ENCODE measurements at places on chromosomes 4 and X. TPM values are rescaled to one million over a fixed set of nuclear protein-coding genes. Genes with fewer than 3 reads are reported as not detected.

DNA sequence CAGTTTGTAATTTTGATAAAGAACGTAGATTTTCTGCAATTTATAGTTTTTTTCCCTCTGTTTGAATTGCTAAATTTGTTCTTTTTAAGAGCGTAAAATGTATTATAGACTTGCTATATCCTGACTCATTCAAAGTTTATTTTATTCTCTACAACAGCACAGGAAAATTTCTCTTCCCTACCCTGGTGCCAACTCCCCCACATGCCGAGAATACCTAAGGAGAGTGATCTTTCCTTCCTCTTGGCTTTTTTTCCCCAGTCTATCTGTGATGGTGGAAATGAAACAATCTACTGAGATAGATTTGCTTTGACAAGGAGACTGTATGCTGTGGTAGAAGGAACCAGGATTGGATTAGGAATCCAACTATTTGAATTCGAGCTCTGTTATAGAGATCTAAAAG lies 271.6 kb downstream of the TLL1 start:
- no peak for DNase-seq

- DNase-seq: no peak
Observed at GRCh38 chr4:103375278-103375677, 177.1 kb upstream of the CENPE start.

- no peak for DNase-seq
Observed at GRCh38 chr4:7807351-7807921, 132.2 kb downstream of the AFAP1 start.

- DNase-seq: no peak
Observed at GRCh38 chr4:107600436-107600835, 119.6 kb downstream of the PAPSS1 start.

GRCh38 chr4:26484032-26484515 lies 6.2 kb downstream of the CCKAR start:
- DNase-seq: peak; percentile 27

GRCh38 chr4:61723492-61723891 lies 523.4 kb downstream of the ADGRL3 start:
- DNase-seq: no peak

DNA sequence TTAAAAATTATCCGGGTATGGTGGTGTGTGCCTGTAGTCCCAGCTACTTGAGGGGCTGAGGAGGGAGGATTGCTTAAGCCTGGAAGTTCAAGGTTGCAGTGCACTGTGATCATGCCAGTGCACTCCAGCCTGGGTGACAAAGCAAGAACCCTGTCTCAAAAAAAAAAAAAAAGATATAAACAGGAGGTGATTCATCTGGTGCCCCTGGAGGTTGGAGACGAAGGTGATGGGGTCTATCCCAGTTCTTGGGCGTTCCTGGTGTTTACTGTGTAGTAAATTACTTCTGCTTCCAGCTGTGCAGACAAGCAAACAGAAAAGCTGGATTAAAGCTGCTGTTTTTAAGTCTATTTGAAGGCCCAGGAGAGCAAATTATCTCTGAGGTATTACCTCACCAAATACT lies 19.9 kb downstream of the GPKOW start:
- no peak for DNase-seq

DNA sequence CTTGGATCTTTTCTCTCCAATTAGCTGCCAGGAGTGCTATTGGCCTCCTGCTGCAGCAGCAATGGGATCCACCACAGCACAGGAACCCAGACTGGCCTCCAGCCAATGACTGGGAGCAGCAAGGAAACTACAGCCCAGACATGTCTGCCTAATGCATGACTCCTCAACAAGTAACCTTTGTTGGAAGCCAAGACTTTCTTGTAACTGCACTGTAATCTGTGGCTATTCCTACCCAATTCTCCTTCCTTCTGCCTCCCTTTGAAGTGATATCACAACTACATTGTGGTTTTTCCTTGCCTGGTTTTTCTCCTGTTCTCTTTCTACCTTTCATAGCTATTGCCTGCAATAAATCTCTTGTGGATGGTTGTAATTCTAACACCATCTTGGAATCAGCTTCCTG lies 39.8 kb downstream of the SNCA start:
- no peak for DNase-seq

GRCh38 chr4:1177274-1178141 lies 5.1 kb upstream of the SPON2 start:
- DNase-seq: peak; percentile 29

DNA sequence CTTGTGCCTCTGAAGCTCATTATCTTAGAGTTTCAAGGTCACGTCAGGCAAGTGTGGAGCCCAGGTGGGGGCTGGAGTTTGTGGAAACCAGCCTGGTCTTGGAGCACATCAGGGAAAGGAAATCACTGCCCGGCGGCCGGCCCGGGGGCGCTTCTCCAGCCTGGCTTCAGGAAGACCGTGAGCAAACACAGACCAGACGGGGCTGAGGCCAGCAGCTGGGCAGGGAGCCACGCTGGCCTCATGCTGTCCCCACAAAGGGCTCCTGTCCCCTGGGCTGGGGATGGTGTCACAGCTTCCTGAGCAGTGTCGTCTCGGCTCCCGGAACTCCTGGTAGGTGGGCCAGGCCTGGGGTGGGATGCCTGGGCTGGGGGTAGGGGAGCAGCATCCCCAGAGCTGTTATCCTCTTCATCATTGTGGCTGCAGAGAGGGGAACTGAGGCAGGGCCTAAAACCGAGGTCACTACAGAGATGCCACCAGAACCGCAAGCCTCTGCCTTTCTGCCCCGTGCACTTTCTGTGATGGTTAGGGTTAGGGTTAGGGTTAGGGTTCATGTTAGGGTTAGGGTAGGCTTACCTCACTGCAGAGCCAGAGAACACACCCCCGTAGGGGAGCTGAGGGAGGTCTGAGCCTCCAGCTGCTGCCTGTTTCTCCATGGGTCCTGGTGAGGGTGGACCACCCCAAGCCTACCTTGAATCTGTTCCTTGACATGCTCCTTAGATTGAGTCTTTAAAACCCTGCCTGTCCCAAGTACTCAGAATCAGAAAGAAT lies 77.5 kb downstream of the HTRA3 start:
- DNase-seq: no peak

- DNase-seq: no peak
Observed at GRCh38 chrX:120486786-120487185, 17.7 kb upstream of the LAMP2 start.

DNA sequence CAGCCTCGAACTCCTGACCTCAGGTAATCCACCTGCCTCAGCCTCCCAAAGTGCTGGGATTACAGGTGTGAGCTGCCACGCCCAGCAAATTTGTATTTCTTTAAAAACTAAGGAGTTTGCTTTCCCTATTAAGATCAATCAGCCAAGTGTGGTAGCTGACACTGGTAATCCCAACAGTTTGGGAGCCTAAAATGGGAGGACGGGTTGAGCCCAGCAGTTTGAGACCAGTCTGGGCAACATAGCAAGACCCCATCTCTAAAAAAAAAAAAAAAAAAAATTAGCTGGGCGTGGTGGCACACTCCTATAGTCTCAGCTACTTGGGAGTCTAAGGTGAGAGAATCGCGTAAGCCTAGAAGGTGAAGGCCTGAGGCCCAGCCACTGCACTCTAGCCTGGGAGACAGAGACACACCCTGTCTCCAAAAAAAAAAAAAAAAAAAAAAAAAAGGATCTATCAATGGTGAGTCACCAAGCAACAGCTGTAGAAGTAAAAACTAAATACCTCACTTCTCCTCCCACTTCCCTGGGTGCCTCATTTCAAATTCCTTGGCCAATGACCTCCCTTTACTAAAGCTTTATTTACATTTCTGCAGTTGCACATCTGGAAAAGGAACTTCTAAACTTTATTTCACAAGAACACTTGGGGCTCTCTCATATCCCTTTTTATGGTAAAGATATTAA lies 54.5 kb downstream of the LDB2 start:
- no peak for DNase-seq

- DNase-seq: no peak
Observed at GRCh38 chrX:135327299-135327698, 18.0 kb downstream of the ETDC start.

DNA sequence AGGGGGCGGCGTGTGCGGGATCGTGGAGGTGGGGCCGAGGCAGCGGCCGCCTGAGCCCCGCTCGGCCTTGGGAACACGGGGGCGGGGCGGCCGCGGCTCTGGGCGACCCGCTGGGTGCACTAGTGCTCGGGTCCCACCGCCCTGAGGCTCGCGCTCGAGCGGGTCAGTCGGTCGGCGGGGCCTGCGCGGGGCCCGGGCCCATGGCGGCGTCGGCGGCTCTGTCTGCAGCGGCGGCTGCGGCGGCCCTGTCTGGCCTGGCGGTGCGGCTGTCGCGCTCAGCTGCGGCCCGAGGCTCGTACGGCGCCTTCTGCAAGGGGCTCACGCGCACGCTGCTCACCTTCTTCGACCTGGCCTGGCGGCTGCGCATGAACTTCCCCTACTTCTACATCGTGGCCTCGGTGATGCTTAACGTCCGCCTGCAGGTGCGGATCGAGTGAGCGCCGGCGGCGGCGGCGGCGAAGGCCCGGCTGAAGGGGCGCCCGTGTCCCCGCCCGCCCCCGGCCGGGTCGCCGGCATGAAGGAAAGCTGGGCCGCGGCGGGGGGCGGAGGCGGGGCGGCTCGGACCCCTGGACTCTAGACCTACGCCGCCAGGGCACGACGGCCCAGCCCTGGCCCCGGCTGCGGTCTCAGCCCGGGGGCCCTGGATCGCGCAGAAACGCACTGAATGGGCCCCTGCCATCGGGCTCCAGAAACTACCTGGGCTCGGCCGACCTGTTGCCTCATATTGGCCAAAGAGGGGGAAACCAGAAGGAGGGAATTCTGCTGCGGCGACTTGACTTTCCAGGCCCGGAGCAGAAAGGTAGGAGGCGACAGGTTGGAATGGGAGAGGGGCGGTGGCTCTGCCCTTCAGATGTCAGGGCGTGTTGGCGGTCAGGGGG lies at the start of gene SMIM10L2A:
Gene SMIM10L2A (plus strand): TSS at position 13 of the 878 bp plus-strand sequence. CDS start 188 bp downstream, at position 201.
- DNase-seq: no peak

- DNase-seq: no peak
Observed at GRCh38 chrX:110310896-110311295, 7.0 kb downstream of the AMMECR1 start.

- no peak for DNase-seq
Observed at GRCh38 chr4:99028187-99028586, 32.7 kb downstream of the METAP1 start.

GRCh38 chr4:73715659-73716058 lies 24.7 kb upstream of the CXCL8 start:
- DNase-seq: no peak

- no peak for DNase-seq
Observed at GRCh38 chr4:26418850-26419249, 71.4 kb downstream of the CCKAR start.

- DNase-seq: no peak
Observed at GRCh38 chrX:150573702-150574101, 5.3 kb downstream of the MTM1 start.

DNA sequence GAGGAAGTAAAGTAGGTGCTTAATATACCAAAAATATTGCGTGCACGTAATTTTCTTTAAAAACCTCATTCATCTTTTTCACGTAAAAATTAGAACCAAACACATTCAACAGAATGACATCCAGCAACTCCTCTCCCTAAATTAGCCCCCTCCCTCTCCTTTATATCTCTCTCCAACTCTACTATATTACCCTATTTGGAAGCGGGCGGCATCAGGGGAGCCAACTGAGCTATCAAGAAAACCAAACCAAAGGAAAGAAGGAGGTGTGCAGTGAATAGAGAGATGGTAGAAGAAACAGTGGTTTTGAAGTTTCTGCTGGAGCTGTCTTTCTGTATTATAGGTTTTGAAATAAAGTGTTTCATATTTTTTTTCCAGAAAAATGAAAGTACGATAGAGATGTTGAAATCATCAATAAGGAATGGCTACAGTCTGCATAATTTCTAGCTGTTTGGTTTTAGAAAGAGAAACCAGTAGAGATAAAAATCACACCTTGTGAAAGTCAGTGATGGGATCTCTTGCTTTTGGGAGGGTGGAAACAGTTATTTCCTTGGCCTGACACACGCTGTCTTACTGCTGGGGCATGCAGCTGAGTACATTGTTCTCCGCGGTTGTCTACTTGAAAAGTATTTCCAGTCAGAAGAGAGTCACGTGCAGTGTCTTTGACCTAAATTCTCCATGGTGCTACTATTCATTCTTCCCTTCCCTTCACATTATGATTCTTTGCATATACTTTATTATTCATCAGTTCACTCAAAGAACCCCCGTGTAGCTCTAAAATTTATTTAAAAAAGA lies 94.1 kb upstream of the WDR17 start:
- no peak for DNase-seq

- DNase-seq: no peak
Observed at GRCh38 chr4:177012918-177013545, 220.3 kb upstream of the VEGFC start.

- DNase-seq: no peak
Observed at GRCh38 chrX:28609917-28610613, 22.8 kb downstream of the IL1RAPL1 start.

The TRAM1L1 gene
- 0.48 TPM for total RNA-seq

The DGAT2L6 gene
- not detected for total RNA-seq

The ASB12 gene
- not detected for total RNA-seq

The SPIN2B gene
- 14.2 TPM for total RNA-seq

The KLF8 gene
- 0.57 TPM for total RNA-seq

The C4orf50 gene
- total RNA-seq: not detected

The ADH6 gene
- 9.1 TPM for total RNA-seq

The S100P gene
- 70.8 TPM for total RNA-seq

The SLC49A3 gene
- total RNA-seq: 0.20 TPM

The TCEAL2 gene
- not detected for total RNA-seq

The HPSE gene
- 3.9 TPM for total RNA-seq

The CXCL3 gene
- total RNA-seq: 4.3 TPM

The CCKAR gene
- 1.9 TPM for total RNA-seq

Data from Caco-2 (cell line).